ENCODE measurements at places on chromosomes 6 and 20.

- no peak for DNase-seq
Observed at GRCh38 chr6:159438106-159438505, 254.9 kb downstream of the SOD2 start.

DNA sequence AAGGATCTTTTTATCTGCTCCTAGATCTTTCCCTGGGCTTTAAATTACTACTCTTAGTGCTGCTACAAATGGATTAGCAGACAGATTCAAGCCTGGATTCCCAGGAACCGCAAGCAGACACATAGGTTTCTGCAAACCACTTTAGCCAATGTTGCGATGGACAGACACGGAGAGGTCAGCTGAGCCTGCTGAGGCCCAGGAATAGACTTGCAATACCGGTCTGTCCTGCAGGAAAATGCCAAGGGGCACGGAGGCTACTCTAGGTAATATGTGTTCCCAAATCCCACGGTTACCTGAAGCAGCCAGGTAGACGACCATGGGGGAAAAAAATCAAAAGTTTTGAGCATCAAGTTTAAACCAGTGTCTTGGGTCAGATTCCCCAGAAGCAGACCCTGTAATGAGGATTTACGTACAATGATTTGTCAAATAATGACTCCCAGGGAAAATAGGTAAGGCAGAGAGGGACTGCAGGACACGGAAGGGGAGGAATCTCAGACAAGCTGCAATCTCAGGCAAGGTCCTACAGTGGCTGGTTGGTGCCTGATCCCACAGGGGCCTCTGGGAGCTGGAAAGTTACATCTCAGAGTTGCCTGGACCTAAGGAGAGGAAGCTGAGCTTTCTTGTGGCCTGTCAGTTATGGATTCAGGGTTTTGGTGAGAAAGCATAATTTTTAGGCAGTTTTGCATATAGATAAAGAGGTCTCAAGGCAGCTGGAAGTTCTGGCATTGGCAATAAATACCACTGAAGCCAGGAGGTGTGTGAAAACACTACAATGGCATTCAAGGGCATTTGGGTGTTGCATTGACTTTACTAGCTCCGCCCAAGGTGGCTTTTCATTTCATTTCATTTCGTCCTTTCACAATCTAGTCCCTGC is 12.5 kb downstream of the OTOR start:
- no peak for DNase-seq

GRCh38 chr20:16123623-16124022 is 449.6 kb downstream of the KIF16B start:
- no peak for DNase-seq

DNA sequence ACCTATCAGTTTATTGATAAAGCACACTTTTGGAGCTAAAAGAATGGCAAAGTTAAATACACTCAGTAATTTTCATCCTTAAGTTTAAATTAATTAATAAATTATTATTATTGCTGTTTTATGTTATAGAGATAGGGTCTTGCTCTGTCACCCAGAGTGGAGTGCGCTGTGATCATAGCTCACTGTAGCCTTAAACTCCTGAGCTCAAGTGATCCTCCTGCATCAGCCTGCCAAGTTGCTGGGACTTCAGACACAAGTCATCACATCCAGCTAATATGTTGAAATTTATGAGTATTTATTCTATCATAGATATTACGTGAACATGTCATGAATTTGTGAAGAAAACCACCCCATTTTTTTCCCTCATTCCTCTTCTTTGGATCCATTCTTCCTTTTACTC is 64.2 kb downstream of the GJA1 start:
- DNase-seq: no peak

- no peak for DNase-seq
Observed at GRCh38 chr6:73631849-73632248, 21.9 kb downstream of the SLC17A5 start.

- no peak for DNase-seq
Observed at GRCh38 chr20:12318043-12318442, 400.4 kb downstream of the BTBD3 start.

DNA sequence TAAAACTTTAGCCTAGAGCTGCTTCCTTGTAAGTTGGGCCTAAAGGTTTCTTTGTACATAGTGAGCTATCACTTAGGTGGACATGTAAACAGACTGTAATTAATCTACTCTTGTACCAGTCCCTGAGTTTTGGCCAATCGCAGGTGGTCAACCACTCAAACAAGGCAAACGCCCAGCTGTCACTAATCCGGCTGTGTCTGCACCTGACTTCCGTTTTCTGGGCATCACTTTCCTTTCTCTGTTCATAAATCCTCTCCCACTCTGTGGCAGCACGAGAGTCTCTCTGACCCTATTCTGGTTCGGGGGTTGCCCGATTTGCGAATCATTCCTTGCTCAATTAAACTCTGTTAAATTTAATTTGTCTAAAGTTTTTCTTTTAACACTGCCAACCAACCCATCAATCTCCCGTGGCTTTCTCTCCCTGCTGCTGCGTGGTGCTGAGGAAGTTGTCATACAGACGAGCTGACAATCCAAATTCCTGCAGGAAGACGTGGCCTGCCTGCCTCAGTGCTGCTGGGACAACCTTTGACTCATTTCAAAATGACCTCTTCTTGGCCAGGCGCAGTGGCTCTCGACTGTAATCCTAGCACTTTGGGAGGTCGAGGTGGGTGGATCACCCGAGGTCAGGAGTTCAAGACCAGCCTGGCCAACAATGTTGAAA is 206.3 kb downstream of the QKI start:
- no peak for DNase-seq

- DNase-seq: no peak
Observed at GRCh38 chr6:111865049-111865585, 8.1 kb downstream of the FYN start.

DNA sequence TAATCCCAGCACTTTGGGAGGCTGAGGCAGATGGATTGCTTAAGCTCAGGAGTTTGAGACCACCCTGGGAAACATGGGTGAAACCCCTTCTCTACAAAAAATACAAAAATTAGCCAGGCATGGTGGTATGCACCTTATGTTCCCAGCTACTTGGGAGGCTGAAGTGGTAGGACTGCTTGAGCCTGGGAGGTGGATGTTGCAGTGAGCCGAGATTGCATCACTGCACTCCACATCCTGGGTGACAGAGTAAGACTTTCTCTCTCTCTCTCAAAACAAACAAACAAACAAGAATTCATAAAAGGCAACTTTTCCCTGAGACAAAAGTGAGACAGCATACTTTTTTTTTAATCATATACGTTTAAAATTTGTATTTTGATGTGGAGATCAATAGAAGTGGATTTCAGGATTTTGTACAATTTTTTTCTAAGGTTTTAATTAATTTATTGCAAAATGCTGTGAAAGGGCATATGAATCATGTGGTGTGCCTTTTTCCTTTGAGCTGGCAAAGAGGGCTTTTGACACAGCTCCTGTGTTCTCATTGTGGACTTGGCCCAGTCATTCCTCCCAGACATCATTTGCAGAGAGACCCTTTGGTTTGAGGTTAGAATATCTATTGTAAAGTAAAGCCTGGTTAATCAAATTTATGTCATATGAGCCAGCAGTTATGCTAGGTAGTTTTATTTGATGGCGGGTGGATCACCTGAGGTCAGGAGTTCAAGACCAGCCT is 77.1 kb downstream of the TULP4 start:
- no peak for DNase-seq

DNA sequence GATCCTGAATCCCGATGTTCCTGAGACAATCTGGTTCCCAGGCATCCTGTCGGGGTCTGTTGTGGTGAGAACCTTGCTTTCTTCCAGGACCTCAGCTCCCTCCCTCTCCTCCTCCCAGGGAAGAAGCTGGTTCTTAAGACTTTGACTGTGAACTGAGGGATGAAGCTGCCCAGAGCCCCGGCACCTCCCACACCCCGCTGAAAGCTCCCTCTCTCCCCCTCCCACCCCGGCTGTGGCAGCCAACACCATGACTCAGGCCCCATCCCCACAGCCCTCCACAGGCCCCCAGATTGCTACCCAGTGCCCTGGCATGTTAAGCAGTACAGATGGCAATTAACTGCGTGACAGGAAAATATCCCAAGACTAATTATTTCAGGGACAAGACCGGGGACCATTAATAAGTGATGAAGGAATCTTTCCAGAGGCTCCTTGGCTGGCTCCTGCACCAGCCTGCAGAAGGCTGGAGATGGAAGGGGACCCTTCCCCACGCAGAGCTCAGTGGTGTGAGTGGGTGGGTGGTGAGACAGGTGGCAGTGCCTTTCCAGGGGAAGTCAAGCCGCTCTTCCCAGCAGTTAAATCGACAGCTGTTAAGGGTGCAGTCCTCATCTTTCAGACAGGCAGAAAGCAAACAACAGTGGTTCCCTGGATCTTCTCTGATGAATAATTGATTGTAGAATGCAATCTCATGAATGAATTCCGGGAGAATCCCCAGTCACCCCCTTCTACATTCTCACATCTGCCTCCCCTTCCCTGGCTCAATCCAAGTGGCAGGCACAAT is 237.9 kb downstream of the LRFN2 start:
- no peak for DNase-seq

DNA sequence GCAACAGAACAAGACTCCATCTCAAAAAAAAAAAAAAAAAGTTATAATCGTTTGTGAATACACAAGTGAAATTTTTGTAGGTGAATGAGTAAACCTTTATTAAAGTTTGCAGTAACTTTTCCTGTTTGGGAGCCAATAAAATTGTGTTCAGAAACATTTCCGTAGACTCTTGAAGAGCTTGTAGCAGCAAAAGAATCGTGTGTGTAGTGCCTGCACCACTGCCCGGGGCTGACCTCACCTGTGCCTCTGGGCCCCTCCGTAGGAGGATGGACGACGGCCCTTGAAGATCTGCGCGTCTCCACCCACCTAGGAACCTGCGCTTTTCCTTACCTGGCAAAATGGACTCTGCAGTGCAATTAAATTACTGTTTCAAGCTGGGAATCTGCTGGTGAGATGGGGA is 366.0 kb downstream of the THBS2 start:
- no peak for DNase-seq

DNA sequence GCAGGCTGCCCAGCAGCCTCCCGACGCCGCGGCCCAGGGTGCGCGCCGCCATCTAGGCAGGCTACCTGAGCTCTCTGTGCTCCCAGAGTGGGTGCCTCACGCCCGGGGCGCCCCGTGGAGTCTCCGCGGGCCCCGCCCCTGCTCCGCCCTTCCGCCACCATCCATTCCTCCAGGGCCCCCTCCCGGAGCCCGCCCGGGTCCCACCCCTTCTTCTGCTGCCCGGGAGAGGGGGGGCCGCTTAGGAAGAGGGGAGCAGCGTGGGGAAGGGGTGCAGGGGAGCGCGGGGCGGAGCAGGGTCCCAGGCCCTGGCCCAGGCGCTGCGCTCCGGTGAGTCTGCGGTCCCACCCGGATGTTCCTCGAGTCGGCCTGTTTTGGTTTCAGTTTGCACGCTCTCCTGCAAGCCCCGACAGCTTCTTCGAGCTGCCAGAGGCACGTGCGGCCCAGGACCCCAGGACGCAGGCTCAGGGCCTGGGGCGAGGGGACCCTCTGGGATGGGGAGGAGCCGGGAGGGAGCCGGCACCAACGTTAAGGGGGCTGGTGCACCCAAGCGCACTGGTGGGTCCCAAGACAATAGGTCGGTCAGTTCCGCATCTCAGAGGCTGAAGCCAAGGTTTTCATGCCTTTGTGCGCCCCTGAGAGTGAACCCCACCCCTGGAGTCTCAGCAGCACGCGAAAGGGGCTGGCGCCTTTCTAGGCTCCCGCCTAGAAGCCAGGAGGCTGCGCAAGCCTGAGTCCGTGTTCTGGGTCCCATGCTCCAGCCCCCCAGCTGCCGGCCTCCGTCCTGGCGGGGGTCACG is at the start of gene ACSS1:
ACSS1 (minus strand) TSS at position 89 of the 796 bp plus-strand sequence; CDS start at position 52, 37 bp downstream.
- DNase-seq: no peak

- DNase-seq: no peak
Observed at GRCh38 chr6:105907301-105907700, 178.8 kb upstream of the PRDM1 start.

- no peak for DNase-seq
Observed at GRCh38 chr6:36285187-36285671, 15.4 kb downstream of the PNPLA1 start.

DNA sequence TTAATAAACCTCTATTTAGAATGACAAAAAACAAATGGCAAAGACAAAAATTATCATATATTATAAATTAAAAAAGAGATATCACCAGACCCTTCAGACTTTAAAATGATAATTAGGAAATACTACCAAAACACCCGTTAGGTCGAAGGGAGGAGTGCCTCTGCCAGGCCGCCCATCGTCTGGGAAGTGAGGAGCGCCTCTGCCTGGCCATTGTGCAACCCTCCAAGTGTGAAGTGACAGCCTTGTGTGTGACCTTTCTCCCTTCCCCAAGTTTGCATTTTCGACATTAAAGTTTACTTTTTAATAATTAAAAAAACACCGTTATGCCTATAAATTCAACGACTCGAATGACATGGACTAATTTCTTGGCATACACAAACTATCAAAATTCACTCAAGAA is 64.5 kb upstream of the TASP1 start:
- DNase-seq: no peak

GRCh38 chr20:1880529-1881239 is 14.5 kb upstream of the SIRPA start:
- no peak for DNase-seq

DNA sequence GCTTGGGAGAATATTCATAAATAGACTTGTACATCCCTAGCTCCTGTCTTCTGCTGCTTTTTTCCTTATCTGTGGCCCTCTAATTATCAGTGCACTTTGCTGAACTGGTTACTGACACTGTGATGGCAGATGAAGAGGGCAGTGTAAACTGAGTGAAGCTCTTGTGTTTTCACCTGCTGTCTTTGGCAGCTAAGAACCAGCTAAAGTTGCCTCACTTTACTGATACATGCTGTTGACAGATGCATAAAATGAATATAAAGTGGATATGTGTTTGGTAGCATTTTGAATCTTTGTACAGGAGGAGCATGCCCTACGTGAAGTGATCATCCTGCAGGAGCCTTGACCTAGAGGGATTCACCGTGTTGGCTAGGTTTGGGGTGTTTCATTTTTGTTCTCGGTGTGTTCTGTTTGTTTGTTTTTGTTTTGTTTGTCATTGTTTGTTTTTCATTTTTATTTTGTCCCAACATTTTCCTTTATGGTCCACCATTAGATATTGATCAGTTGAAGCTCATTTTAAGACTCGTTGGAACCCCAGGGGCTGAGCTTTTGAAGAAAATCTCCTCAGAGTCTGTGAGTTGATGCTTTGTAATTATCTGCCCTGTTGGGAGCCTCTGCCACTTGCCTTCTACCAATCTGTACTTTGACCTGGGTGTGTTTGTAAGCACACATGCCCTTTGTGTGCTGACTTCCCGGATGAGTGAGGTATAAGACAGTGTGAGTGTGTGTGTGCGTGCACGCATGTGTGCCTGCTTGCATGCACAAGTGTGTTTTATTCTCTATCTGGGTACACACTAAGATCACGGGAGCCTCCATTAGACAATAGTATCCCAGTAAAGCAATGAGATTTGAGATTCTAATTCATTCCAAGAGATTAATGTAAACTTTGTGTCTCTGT is 34.6 kb upstream of the MAPK13 start:
- no peak for DNase-seq

DNA sequence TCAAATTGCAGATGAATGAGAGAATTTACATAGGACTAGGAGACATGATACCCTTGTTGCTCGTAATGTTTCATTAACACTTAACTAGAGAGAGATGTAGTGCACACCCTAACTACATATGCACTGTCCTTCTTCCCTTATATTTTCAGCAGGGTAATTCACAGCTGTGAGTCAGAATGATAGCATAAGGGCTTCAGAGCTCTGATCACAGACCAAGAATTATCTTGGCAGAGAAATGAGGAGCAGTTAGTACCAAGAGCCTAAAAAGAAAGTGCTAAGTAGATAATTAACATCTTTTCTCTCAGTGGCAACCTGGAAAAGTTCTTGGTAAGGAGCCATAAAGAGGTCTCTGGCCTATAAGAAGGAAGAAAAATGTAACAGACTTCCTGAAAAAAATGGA is 35.8 kb downstream of the GRIK2 start:
- no peak for DNase-seq

- no peak for DNase-seq
Observed at GRCh38 chr20:43534791-43535350, 24.0 kb upstream of the SGK2 start.

Measured in COR-L47 (cell line).